Stimulated activated CD4-positive, alpha-beta T cell treated with anti-CD3 and anti-CD28 coated beads, TNF-alpha, amount 100 ng/mL, for 1 hour (primary cell): ENCODE measurements at places on chromosomes 13 and 19.
A peak's percentile ranks its signal among the peaks of the same experiment; 100 is the strongest.

DNA sequence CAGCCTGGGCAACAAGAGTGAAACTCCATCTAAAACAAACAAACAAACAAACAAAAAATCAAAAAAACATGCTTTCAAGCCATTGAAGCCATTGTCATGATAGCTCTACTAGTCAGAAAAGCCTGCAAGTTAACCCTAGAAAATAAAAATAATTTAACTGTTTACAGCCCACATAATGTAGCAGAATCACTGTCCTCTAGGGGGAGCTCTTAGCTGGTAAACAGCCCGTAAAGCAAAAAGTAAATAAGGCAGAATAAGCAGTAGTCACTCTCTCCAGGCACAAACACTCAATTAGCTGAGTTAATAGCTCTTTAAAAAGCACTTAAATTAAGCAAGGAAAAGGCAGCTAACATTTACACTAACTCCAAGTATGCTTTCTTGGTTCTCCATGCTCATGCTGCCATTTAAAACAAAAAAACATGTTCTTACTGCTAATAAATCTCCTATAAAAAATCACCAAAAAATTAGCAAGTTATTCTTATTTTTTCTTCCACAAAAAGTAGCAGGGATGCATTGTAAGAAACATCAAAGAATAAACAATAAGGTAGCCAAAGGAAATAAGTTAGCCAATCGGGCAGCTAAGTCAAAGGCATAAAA is 11.3 kb downstream of the LILRB4 start:
- DNase-seq = no peak

DNA sequence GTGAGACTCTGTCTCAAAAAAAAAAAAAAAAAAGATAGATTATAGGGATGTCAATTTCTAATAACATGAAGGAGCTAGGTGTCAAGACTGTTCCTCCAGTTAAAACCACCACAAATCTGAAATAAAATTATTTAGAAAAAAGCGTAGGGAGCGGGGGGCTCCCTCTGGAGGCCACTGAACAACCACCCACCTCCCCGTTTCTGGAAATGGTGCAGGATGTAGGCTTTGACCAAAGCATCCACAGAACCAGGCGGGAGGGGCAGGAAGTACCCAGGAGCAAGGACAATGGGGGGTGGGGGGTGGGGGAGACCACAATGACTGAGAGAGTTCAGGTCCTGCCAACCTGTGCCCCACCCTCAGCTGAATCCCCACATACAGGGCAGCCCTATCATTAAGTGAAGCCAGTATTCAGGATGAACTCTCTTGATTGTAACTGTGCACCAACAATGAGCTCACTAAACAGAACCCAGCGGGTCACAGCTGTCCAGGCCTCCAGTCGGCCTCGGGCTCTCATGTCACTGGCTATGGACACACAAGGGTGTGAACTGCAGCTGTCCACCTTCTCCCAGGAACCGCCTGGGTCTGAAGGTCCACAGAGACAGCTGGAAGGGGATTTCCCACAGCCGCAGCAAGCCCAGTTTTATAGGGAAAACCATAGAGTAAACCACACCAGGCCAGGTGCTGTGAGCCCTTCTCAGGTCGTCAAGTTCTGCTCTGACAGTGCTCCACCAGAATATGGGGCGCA is 6.6 kb downstream of the ZSCAN18 start:
- no peak for DNase-seq

DNA sequence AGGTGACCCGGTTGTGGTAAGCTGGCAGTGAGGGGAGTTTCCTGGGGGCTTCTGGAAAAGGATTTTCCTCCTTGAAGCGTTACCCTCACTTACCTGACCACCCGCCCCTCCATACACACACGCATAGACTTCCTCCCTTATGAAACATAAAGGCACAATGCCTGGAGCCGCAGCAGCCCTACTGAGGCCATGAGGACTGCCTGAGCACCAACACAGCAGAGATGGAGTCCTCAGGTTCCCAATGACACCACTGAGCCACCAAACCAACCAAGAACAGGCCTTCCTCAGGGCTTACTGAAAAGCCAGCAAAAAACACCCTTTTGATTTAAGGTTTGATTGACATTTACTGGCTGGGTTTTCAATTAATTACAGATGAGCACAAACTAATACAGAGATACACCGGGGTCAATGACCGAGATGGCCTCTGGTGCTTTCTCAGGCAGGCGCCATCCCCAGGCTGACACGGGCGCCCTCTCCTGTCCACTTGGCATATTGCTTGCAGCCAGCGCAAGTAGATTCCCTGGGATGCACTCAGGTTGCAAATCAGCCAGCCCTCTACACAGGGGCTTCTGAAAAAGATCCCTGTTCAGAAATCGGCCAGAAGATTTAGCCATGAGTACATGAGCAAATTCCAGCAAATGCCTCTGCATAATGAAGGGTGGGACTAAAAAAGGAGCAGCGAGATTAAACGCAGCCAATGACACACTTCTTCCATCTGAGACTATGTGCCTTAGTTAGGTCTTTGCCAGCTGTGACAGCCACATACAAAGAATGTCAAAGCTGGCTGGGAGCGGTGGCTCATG is 14.8 kb downstream of the OPA3 start:
- peak; percentile 44 for DNase-seq

- peak; percentile 35 for DNase-seq
Measured at GRCh38 chr19:46746281-46747057, at the start of gene STRN4. TSS of gene STRN4 (minus strand) at chr19:46746450. CDS start at chr19:46746430, 20 bp downstream.

DNA sequence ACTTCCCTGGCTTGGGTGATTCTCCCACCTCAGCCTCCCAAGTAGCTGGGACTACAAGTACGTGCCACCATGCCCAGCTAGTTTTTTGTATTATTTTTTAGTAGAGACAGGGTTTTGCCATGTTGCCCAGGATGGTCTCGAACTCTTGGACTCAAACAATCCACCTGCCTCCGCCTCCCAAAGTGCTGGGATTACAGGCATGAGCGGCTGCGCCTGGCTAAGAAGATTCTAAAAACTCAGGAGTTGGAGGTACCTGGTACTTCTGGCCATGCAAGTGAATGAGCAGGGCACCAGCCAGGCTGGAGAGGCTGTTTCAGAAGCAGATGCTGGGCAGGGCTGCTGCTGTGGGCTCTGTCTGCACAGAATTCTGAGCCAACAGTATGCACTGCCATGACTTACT is 6.1 kb downstream of the MZF1 start:
- DNase-seq = no peak

DNA sequence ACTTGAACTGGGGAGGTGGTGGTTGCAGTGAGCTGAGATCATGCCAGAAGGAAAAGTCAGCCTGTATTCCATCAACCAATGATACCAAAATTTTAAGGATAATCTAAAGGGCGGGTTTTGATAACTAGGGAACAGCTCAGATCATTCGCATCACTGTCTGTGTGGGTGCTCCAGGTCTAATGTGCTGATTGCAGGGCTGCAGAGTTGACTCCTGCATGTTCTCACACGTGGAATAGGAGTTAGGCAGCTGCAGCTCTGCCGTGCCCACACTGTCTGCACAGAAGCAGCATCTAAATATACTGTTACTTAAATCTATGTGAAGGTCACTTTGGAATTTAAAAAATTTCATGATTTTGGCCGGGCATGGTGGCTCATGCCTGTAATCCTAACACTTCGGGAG is 4.3 kb upstream of the PARP4 start:
- no peak for DNase-seq

- no peak for DNase-seq
Measured at GRCh38 chr13:30792285-30793000, 57.1 kb downstream of the ALOX5AP start.

DNA sequence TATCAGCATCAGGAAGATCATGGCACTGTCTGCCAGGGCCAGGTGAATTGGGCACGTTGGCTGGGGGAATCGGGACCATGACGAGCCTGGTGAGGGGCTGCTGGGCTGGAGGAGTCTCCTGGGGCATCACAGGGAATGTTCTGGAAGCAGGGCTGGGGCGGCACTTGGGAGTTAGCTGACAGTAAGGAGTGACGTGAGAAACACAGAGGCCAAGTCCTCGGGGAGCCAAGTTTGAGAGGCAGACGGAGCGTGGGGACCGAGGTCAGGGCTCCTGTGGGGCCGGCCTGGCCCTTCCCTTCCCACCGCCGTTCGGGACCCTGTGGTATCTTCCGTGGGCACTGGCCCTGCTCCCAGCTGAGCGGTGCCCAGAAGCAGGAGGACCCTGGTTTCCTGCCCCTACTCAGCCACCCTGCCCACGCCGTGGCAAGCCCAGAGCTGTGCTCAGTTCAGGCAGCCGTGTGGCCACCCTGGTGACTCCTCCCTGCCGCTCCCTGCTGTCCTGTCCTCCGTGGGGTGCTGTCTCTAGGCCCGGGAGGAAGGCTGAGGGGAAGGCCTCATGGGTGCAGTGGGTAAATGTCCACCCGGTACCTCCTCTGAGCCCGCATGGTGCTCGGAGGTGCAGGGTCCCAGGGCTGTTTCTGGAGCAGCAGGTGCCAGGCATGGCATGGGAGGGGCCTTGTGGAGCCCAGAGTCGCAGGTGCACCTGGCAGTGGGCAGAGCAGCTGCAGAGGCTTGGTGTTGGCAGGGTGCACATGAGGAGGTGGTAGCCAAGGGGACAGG is 25.2 kb downstream of the CRTC1 start:
- DNase-seq = no peak

DNA sequence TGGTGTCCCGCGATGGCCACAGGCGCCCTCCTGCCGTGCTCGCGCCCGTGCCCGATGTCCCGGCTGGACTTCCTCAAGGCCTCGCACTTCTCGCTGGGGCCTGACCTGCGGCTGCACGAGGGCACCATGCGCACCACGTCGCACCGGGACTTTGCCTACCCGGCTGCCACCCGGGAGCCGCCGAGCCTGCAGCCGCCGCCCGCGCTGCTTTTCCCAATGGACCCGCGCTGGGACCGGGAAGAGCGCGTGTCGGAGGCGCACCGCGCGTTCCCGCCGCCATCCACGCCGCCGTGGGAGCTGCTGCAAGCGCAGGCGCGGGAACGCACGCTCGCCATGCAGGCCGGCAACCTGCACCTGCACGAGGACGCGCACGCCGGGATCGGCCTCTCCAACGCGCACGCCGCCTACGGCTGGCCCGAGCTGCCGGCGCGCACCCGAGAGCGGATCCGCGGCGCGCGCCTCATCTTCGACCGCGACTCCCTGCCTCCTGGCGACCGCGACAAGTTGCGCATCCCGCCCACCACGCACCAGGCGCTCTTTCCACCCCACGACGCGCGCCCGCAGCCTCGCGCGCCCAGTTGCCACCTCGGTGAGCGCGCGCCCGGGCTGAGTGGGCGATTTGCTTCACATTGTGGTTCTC is 12.1 kb upstream of the PEX11G start:
- DNase-seq = no peak

DNA sequence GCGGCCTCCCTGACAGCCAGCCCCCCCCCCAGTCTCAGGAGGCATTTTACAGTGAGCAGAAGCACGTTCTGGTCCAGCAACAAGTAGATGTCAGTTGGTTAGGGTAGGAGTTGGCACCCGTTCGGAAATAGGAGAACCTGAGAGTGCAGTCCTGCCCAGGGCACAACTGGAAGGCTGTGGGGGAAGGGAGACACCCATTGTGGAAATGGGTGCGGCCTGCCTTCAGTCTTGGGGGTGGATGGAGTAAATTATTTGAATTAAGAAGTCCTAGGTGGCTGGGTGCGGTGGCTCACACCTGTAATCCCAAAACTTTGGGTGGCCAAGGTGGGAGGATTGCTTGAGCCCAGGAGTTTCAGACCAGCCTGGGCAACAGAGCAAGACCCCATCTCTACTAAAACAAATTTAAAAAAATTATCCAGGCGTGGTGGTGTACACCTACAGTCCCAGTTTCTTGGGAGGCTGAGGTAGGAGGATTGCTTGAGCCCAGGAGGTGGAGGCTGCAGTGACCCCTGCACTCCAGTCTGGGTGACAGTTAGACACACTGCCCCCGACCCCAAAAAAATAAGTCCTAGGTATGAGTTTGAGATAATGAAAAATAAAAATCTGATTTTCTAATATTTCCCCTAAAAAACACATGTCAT is 1.2 kb downstream of the CIRBP start:
- no peak for DNase-seq

- no peak for DNase-seq
Measured at GRCh38 chr19:23822735-23823134, 64.0 kb upstream of the ZNF681 start.

DNA sequence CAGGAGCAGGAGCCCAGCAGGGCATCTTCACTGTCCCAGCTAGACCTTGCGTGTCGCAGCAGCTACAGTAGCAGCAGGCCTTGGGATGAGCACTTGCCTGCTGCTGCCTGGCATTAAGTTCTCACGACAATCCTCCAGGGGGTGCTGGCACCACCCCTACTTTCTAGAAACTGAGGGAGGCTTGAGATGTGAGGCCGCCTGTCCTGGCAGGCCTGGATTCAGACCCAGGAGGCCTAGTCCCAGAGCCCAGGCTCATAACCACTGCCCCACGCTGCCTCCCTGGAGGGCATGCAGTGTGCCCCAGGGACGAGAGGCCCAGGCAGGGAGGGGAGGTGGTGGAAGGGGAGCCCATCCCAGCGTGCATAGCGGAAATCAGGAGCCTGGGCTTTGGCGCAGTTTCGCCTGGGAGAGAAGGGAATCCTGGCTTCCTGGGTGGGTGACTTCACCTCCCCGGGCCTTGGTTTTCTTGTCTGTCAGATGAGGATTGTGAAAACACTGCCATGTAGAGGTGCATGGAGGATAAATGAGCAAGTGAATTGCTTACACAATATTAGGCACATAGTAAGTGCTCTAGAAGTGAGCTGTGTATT is 26.1 kb downstream of the PPP5C start:
- no peak for DNase-seq

DNA sequence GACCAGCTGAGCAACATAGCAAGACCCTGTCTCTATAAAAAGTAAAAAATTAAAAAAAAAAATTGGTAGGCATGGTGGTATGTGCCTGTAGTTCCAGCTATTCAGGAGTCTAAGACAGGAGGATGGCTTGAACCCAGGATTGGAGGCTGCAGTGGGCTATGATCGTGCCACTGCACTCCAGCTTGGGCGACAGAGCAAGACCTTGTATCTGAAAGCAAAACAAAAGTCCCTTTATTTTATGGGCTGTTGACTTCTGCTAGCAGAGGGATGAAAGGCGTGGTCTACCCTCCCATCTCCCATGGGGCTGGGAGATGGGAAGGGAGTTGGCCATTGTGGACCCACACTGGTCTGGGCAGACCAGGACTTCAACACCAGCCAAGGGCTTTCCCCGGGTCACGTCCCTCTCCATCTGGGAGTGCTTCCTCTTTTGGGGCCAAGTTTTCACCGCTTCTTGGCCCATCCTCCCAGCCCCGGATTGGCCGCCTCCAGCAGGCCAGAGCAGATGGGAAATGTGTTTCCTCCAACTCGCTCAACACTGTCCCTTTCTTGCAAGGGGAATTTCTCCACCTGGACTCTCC is 2.2 kb upstream of the TNFSF9 start:
- no peak for DNase-seq

GRCh38 chr19:35224681-35225571 is 3.6 kb downstream of the FAM187B start:
- DNase-seq = no peak

DNA sequence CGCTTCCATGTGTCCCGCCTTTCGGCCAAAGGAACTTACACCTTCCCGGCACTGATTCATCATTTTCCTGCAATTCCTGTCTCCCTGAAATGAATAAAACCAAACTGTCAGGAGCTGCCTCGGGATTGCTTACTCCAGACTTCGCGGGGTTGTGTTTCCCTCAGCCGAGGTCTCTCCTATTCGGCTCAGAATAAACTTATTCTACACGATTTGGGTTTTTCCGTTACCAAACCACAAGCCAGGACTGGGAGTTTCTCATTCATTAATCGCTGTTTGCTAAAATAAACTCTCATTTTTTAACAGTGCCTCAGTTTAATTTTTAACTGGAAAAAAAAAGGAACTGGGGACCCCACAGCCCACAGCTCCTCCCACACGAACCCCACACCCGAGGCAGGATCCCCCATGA is 667 bp downstream of the ZNF878 start:
- no peak for DNase-seq

GRCh38 chr13:112669881-112670499 is 19.8 kb upstream of the ATP11A start:
- DNase-seq = no peak

- DNase-seq = no peak
Measured at GRCh38 chr13:99526549-99526948, 25.3 kb downstream of the TM9SF2 start.
